Activated CD4-positive, alpha-beta T cell treated with anti-CD3 and anti-CD28 coated beads, Interleukin-2, amount 10 ng/mL, durations not matched to agents 7 days and 5 days (primary cell): ENCODE measurements at places on chromosomes 16 and 17. TPM values are rescaled to one million over a fixed set of nuclear protein-coding genes. Genes with fewer than 3 reads are reported as not detected.

GRCh38 chr17:33218698-33219601, 74.1 kb downstream of the ASIC2 start:
- peaks cover 5% of the 10 kb centered on the region for H3K27me3 ChIP-seq
- H3K4me3 ChIP-seq: no peak overlapping the region
- no peak for DNase-seq
- H3K36me3 ChIP-seq: no peaks in the 10 kb centered on the region

DNA sequence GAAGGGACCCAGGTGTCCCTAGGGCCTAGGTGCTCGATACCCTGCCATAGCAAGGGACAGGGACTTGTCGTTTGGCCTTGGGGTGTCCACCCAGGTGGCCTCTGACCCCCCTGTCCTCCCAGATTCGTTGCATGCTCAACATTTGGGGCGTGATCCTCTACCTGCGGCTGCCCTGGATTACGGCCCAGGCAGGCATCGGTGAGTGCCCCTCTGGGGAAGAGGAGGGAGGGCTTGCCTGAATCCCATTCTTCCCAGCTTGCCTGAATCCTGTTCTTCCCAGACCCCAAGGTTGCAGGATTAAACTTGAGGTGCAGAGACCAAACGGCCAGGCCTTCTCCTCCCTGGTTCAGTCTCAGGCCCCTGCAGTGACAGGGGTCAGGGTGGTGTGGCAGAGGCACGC, 3.2 kb downstream of the SLC12A3 start:
- H3K27me3 ChIP-seq: no peaks in the 10 kb centered on the region
- peaks cover 8% of the 10 kb centered on the region for H3K4me1 ChIP-seq
- no peak overlapping the region for H3K4me3 ChIP-seq
- no peak overlapping the region for H3K27ac ChIP-seq
- no peaks in the 10 kb centered on the region for H3K36me3 ChIP-seq
- no peak for DNase-seq

GRCh38 chr16:60882816-60883215, 1153.4 kb downstream of the CDH8 start:
- no peak for DNase-seq
- H3K27ac ChIP-seq: no peak overlapping the region
- H3K27me3 ChIP-seq: no peaks in the 10 kb centered on the region
- H3K4me1 ChIP-seq: no peaks in the 10 kb centered on the region

DNA sequence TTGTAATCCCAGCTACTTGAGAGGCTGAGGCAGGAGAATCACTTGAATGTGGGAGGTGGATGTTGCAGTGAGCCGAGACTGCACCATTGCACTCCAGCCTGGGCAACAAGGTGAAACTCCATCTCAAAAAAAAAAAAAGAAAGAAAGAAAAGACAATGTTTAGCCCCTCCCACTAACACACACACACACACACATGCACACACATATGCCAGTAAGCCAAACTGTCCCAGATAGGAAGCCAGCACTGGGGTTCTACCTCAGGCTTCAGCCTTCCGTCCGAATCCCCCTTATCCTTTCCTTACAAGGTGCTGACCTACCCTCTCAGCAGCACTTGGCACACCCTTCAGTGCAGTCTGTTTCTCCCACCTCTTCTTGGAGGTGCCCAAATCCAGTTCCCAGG, 8.7 kb upstream of the KCNH6 start:
- H3K27ac ChIP-seq: no peak overlapping the region
- DNase-seq: no peak
- H3K36me3 ChIP-seq: no peaks in the 10 kb centered on the region
- peaks cover 5% of the 10 kb centered on the region for H3K27me3 ChIP-seq
- no peaks in the 10 kb centered on the region for H3K4me1 ChIP-seq
- H3K4me3 ChIP-seq: no peak overlapping the region

DNA sequence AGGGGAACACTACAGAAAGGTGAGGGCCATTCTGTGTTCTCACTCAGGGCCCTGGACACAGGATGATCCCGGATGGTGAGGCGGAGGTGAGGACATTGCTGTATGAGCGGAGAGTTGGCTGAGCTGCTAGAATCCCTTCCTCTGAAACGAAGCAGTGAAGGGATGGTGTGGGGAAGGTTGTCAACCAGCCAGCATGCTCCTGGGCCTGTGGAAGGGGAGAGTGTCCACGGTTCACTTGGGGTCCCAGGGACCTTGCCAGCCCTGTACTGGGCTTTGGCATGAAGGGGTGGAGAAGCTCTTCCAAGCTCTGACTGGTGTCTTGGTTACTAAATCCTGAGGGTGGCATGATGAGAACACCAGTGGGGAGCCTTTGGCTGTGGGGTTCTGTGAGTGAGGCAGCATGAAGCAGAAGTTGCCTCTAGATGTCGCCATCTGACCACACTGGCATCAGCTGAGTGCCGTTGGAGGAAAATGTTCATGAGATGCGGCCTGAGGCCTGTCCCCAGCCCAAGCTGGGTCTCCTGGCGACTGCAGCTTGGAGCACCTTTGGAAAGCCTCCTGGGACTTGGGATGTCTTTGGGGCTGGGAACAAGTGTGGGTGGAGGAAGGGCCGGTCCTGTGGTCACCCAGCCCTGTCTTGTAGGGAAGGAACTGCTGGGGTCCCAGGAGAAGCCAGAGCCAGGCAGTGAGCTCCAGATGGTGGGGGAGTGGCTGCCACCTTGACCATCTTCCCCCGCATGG, 14.8 kb downstream of the PDP2 start:
- H3K4me1 ChIP-seq: peaks cover 23% of the 10 kb centered on the region
- H3K27me3 ChIP-seq: no peaks in the 10 kb centered on the region
- peaks cover 8% of the 10 kb centered on the region for H3K36me3 ChIP-seq
- DNase-seq: peak; percentile 78
- peak overlapping the region; percentile 15 for H3K27ac ChIP-seq

GRCh38 chr17:7293816-7294613, 424 bp downstream of the YBX2 start:
- H3K27me3 ChIP-seq: peaks cover 40% of the 10 kb centered on the region
- no peaks in the 10 kb centered on the region for H3K36me3 ChIP-seq
- H3K4me3 ChIP-seq: peak overlapping the region; percentile 41
- no peak for DNase-seq
- no peak overlapping the region for H3K27ac ChIP-seq

GRCh38 chr17:8806926-8807550, 7.9 kb upstream of the MFSD6L start:
- H3K27me3 ChIP-seq: peaks cover 3% of the 10 kb centered on the region
- no peak overlapping the region for H3K4me3 ChIP-seq
- no peak for DNase-seq
- H3K27ac ChIP-seq: no peak overlapping the region

- no peak overlapping the region for H3K27ac ChIP-seq
Measured at GRCh38 chr17:81245665-81246342, 6.7 kb downstream of the NDUFAF8 start.

DNA sequence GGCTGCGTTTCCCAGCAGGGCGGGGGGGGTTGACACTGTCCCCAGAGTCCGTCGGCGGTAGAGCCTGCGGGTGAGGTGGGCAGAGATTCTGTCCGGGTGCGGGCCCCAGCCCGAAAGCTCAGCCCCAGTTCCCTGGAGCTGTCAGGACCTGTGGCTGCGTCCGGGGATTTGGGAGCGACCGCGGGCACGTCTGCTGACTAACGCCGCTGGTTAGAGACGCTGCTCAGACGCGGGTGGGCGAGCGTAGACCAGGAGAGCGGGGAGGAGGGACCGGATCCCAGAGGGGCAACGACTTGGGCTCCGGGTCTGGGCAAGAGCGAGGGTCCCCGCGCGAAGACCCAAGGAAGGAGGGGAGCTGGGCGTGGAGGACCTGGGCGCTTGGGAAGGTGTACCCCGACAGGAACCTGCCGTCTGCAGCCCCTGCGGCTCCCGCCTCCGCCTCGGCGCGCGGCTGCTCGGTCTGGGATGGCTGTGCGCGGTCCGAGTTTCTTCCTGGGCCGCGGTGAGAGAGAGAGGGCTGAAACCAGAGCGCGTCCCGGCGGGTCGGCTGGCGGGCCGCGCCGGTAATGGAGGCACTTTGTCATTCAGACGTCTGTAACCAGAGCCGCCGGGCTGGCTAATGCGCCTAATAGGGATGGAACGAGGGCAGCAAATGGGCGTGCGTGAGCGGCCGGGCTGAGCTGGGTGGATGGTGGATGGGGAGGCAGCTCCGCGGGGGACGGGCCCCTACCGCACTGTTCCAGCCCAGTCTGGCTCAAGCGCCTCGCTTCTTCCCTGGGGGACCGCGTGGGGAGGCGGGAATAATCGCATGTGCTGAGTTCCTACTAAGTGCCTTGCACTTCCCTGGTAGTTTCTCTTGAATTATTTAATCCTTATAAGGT, 2.3 kb downstream of the NGFR start:
- H3K36me3 ChIP-seq: no peaks in the 10 kb centered on the region
- H3K27me3 ChIP-seq: peaks cover 74% of the 10 kb centered on the region
- peaks cover 23% of the 10 kb centered on the region for H3K4me1 ChIP-seq
- DNase-seq: no peak
- peak overlapping the region; percentile 27 for H3K4me3 ChIP-seq
- no peak overlapping the region for H3K27ac ChIP-seq

DNA sequence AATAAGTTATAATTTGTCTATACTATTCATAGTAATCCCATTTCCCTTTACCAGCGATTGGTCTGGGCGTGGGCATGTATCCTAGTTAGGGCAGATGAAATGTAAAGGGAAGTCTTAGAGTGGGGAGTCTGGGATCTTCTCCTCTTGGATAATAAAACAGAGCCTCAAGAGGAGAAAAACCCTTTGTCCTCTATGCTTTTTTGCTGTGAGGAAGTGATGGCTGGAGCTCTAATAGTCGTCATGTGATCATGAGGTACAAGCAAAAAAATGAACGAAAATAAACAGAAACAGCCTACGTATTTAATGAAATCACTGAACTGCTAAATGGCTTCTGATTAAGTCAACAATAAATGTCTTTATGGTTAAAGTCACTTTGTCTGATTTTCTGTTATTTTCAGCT, 26.8 kb downstream of the EFCAB5 start:
- DNase-seq: no peak
- no peak overlapping the region for H3K4me3 ChIP-seq
- H3K27ac ChIP-seq: no peak overlapping the region
- H3K4me1 ChIP-seq: no peaks in the 10 kb centered on the region
- H3K36me3 ChIP-seq: peaks cover 2% of the 10 kb centered on the region

GRCh38 chr17:16425202-16425601, 9.8 kb downstream of the TRPV2 start:
- peaks cover 43% of the 10 kb centered on the region for H3K36me3 ChIP-seq
- H3K4me3 ChIP-seq: no peak overlapping the region
- no peaks in the 10 kb centered on the region for H3K27me3 ChIP-seq
- no peak overlapping the region for H3K27ac ChIP-seq

- H3K4me1 ChIP-seq: peaks cover 44% of the 10 kb centered on the region
- H3K27me3 ChIP-seq: no peaks in the 10 kb centered on the region
- H3K4me3 ChIP-seq: peak overlapping the region; percentile 57
Measured at GRCh38 chr17:35289222-35289621, 46.4 kb downstream of the SLFN5 start.

- no peak overlapping the region for H3K27ac ChIP-seq
- peak; percentile 71 for DNase-seq
- no peaks in the 10 kb centered on the region for H3K36me3 ChIP-seq
- H3K4me3 ChIP-seq: no peak overlapping the region
Measured at GRCh38 chr17:82019690-82020571, 2.7 kb downstream of the CENPX start.

DNA sequence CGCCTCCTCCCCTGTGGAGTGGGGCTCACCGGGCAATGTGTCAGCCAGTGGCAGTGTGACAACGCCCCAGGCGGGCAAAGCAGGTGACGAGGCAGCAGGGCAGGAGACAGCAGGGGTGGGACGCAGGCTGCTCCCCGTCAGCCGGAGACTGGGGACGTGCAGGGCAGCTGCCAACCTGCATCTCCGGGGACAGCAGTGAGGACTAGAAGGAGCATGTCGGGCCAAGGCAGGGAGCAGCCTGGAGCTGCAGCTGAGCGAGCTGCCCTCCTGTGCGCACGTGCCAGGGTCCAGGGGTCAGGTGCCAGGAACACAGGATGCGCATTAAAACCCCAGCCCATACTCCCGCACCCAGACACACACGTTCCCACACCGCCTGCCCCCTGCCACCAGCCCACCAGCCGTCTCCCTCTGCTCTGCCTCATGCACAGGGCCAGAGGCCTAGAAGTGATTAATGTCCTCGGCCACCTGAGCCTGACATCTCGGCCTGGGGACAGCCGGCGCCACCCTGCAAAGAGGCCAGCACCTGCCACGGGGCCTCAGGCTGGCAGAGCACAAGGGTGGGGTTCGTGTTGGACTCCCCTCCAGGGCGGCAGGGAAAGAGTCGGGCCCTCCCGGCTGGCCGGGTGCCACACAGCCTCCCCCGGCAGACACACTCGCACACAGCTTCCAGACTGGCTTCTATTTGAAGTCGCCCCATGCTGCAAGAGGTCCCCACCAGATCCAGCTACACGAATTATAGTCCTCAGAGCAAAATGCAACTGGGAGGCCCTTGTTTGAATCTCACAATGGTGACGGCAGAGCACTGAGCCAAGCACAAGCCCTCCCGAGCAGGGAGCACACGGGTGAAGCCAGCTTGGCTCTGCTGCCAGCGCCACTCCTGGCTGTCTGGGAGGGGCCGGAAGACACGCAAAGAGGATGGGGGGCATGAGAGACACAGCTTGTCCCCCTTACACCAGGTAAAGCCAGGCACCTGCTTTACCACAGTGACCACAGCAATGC, 90.4 kb downstream of the RBFOX3 start:
- H3K27ac ChIP-seq: no peak overlapping the region
- H3K27me3 ChIP-seq: peaks cover 3% of the 10 kb centered on the region
- H3K4me1 ChIP-seq: no peaks in the 10 kb centered on the region
- no peaks in the 10 kb centered on the region for H3K36me3 ChIP-seq
- no peak overlapping the region for H3K4me3 ChIP-seq

DNA sequence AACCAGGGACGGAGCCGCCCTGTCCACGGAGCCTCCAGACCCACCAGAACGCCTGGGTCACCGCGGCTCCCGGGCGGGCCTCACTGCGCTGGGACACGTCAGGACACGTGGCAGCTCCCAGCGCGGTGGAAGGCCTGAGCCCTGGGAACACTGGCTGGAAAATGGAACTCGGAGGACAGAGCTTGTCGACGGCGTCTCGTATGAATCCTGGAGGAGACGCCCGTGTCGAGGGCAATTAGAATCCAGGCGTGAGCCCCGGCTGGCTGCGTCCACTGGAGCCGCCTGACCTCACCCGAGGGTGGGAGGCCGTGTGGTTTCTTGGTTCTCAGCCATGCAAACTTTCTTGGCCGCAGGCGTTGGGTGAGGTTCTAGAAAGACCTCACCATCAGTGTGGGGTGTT, 173.9 kb downstream of the LAT start:
- H3K36me3 ChIP-seq: peaks cover 4% of the 10 kb centered on the region
- H3K27me3 ChIP-seq: no peaks in the 10 kb centered on the region
- H3K27ac ChIP-seq: no peak overlapping the region
- peaks cover 46% of the 10 kb centered on the region for H3K4me1 ChIP-seq

The SEZ6L2 gene
- total RNA-seq: not detected

The ACSM2A gene
- not detected for total RNA-seq
